ENCODE measurements at places on chromosomes 5 and 9. TPM values are rescaled to one million over a fixed set of nuclear protein-coding genes. Genes with fewer than 3 reads are reported as not detected.

- no peaks in the 10 kb centered on the region for H3K27me3 ChIP-seq
- peak overlapping the region; percentile 58 for H3K4me3 ChIP-seq
- peak; percentile 73 for DNase-seq
- H3K36me3 ChIP-seq, result no peaks in the 10 kb centered on the region
Observed at GRCh38 chr9:121700165-121700831, 48.9 kb downstream of the DAB2IP start.

DNA sequence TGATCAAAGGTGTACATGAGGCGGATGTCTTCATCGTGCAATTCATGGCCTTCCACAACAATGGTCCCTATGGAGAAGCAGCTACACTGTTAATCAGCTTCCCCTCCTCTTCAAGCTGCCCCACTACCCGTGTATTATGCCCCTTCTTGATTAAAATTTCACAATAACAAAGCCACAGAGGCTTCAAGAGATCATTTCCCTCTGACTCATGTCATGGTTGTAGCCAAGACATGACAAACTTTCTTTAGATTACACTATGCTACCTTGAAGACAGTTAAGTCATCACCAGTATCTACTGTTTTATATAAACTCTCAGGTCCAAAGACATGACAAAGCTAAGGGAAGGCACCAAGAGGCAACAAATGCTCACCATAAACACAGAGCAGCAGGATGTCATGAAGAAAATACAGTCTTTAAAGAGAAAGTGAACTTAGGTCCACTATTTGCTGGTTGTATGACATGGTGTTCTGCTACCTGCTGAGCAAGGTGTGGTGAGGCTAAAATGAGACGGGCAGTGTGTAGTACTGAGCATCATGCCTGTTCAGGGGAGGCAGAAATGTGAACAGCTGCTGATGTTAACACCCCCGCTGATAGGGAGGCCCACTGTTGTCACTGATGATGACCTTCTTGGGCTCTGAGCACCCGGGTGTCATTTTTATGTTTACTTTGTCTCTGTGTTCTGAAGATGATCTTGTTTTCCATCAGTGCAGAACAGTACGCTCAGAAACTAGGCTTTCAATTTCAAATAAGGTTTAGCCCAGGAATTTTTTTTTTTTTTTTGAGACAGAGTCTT is 48.3 kb downstream of the IARS1 start:
- H3K27ac ChIP-seq, result no peak overlapping the region
- H3K4me3 ChIP-seq, result no peak overlapping the region
- H3K36me3 ChIP-seq, result peaks cover 100% of the 10 kb centered on the region
- no peaks in the 10 kb centered on the region for H3K27me3 ChIP-seq
- H3K4me1 ChIP-seq, result no peaks in the 10 kb centered on the region

- DNase-seq, result no peak
- no peak overlapping the region for H3K4me3 ChIP-seq
- H3K36me3 ChIP-seq, result no peaks in the 10 kb centered on the region
- no peak overlapping the region for H3K27ac ChIP-seq
- H3K4me1 ChIP-seq, result no peaks in the 10 kb centered on the region
- H3K27me3 ChIP-seq, result no peaks in the 10 kb centered on the region
Observed at GRCh38 chr5:112734597-112734996, 3.1 kb upstream of the APC start.

Gene SPIN1
- total RNA-seq, result 51.1 TPM

- H3K27me3 ChIP-seq, result no peaks in the 10 kb centered on the region
- no peak for DNase-seq
- H3K4me1 ChIP-seq, result no peaks in the 10 kb centered on the region
- H3K36me3 ChIP-seq, result no peaks in the 10 kb centered on the region
Observed at GRCh38 chr9:88711719-88712118, 176.7 kb downstream of the NXNL2 start.

GRCh38 chr5:115869256-115869795 is 27.6 kb downstream of the AP3S1 start:
- H3K4me1 ChIP-seq, result no peaks in the 10 kb centered on the region
- H3K27ac ChIP-seq, result no peak overlapping the region
- no peaks in the 10 kb centered on the region for H3K27me3 ChIP-seq
- H3K36me3 ChIP-seq, result peaks cover 22% of the 10 kb centered on the region
- no peak for DNase-seq

DNA sequence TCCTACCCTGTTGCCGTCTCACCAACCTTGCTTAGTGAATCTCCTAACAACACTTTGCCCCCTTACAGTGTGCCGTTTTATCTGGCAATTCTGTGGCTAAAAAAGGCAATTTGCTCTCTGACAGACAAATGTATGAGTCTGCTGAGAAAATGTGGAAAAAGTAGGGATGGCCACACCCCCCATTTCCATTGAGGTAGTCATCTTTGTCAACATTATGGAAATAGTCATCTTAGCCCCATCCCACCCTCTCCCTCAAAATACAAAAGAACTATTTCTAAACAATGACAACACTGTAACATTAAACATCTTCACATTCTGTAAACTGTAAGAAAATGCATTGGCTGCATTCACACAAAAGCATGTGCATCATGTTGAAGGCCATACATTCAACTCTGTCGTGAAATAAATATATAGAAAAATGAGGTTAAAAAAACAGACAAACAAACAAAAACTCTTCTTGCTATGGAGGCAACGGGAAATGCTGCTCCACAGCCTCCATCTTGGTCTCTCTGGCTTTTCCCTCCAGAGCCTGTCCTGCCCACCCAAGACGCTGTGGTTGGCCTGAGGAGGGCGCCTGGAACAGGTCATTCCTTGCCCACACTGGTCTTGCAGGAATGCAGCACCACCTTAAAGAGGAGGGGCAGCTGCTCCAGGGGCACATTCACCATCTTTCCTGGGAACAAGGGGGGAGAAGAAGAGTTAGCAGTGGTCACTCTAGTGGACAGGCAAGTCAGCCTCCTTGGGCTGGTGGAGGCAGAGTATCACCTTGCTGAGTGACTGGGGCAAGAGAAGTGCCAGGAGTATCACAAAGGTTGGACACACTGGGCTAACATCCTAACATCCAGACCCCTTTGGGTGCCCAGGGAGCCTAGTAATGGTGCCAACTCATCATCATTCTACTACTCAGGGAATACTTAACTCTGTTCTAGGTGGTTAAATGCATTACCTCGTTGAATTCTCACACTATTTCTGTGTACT is 15.2 kb upstream of the NR5A1 start:
- H3K4me3 ChIP-seq, result no peak overlapping the region
- H3K4me1 ChIP-seq, result no peaks in the 10 kb centered on the region

Measured in Peyer's patch (tissue), 4 donors.